HFFc6 (cell line): ENCODE measurements at places on chromosomes 1 and 21. TPM values are rescaled to one million over a fixed set of nuclear protein-coding genes. Genes with fewer than 3 reads are reported as not detected.

MNDA gene
- total RNA-seq = not detected in 3 replicates

KRTAP12-2 gene
- total RNA-seq = not detected in 3 replicates

KIF14 gene
- total RNA-seq = 5.4 to 12.5 TPM (median 10.0 TPM) in 3 replicates

CELSR2 gene
- total RNA-seq = 1.2 to 1.6 TPM (median 1.3 TPM) in 3 replicates

CFAP74 gene
- total RNA-seq = not detected in 3 replicates

KCNE1 gene
- total RNA-seq = 0.94 and 1.0 TPM in 2 replicates

S100A13 gene
- 162 to 237 TPM (median 181 TPM) in 3 replicates for total RNA-seq

KRTAP10-10 gene
- not detected in 3 replicates for total RNA-seq

HAO2 gene
- total RNA-seq = not detected in 3 replicates

ELOVL1 gene
- 178 to 209 TPM (median 185 TPM) in 3 replicates for total RNA-seq

KCNH1 gene
- 0.90 to 1.3 TPM (median 1.1 TPM) in 3 replicates for total RNA-seq

EXO5 gene
- total RNA-seq = 6.8 to 8.8 TPM (median 7.4 TPM) in 3 replicates

ACTA1 gene
- total RNA-seq = not detected in 3 replicates

CFHR4 gene
- not detected in 3 replicates for total RNA-seq

GRCh38 chr1:174358786-174359453, 88.8 kb upstream of the GPR52 start:
- H3K27ac ChIP-seq = no peak overlapping the region
- no peak for DNase-seq
- H3K36me3 ChIP-seq = no peaks in the 10 kb centered on the region
- H3K4me1 ChIP-seq = no peaks in the 10 kb centered on the region
- H3K27me3 ChIP-seq = no peaks in the 10 kb centered on the region

- DNase-seq = no peak
- peaks cover 6% of the 10 kb centered on the region; the same call in 1 of the 2 replicates for H3K27me3 ChIP-seq
- no peaks in the 10 kb centered on the region for H3K4me1 ChIP-seq
- H3K4me3 ChIP-seq = no peak overlapping the region
- no peaks in the 10 kb centered on the region for H3K36me3 ChIP-seq
- H3K27ac ChIP-seq = no peak overlapping the region
These were observed 330.6 kb downstream of the RPS6KC1 start for GRCh38 chr1:213381572-213382084.

GRCh38 chr21:26849428-26850115, 4.4 kb upstream of the ADAMTS1 start:
- H3K27ac ChIP-seq = no peak overlapping the region
- no peaks in the 10 kb centered on the region for H3K36me3 ChIP-seq
- H3K4me3 ChIP-seq = peak overlapping the region; percentile 59
- H3K27me3 ChIP-seq = peaks cover 10% of the 10 kb centered on the region

- peaks cover 2% of the 10 kb centered on the region for H3K27me3 ChIP-seq
- DNase-seq = peak; percentile 99
- peak overlapping the region; percentile 79 for H3K4me3 ChIP-seq
These were observed 18.0 kb upstream of the PTP4A2 start for GRCh38 chr1:31955917-31956736.

GRCh38 chr1:197865809-197866208, 36.6 kb upstream of the C1orf53 start:
- no peak overlapping the region for H3K27ac ChIP-seq

- DNase-seq = no peak
- peaks cover 2% of the 10 kb centered on the region; the same call in 1 of the 2 replicates for H3K27me3 ChIP-seq
These were observed 39.0 kb upstream of the DENND1B start for GRCh38 chr1:197814306-197814705.

GRCh38 chr1:237877631-237878030, 13.1 kb downstream of the ZP4 start:
- no peaks in the 10 kb centered on the region; the same call in 1 of the 2 replicates for H3K27me3 ChIP-seq
- H3K36me3 ChIP-seq = no peaks in the 10 kb centered on the region
- peaks cover 39% of the 10 kb centered on the region for H3K4me1 ChIP-seq
- no peak overlapping the region for H3K4me3 ChIP-seq

GRCh38 chr21:15667010-15667409, 62.8 kb upstream of the USP25 start:
- H3K4me1 ChIP-seq = peaks cover 29% of the 10 kb centered on the region
- DNase-seq = peak; percentile 11
- H3K27ac ChIP-seq = no peak overlapping the region
- no peaks in the 10 kb centered on the region for H3K36me3 ChIP-seq

GRCh38 chr1:11286735-11287410, 13.9 kb downstream of the UBIAD1 start:
- peak overlapping the region; percentile 58; the same call in 1 of the 2 replicates for H3K27ac ChIP-seq
- no peaks in the 10 kb centered on the region; the same call in 1 of the 2 replicates for H3K27me3 ChIP-seq
- DNase-seq = no peak
- peaks cover 6% of the 10 kb centered on the region; the same call in 1 of the 2 replicates for H3K36me3 ChIP-seq
- no peak overlapping the region for H3K4me3 ChIP-seq

- H3K27ac ChIP-seq = peak overlapping the region; percentile 94
- H3K36me3 ChIP-seq = peaks cover 38% of the 10 kb centered on the region
- peaks cover 31% of the 10 kb centered on the region for H3K4me1 ChIP-seq
- peaks cover 2% of the 10 kb centered on the region; the same call in 1 of the 2 replicates for H3K27me3 ChIP-seq
These were observed 160.3 kb downstream of the TGFBR3 start for GRCh38 chr1:91725618-91725988.

DNA sequence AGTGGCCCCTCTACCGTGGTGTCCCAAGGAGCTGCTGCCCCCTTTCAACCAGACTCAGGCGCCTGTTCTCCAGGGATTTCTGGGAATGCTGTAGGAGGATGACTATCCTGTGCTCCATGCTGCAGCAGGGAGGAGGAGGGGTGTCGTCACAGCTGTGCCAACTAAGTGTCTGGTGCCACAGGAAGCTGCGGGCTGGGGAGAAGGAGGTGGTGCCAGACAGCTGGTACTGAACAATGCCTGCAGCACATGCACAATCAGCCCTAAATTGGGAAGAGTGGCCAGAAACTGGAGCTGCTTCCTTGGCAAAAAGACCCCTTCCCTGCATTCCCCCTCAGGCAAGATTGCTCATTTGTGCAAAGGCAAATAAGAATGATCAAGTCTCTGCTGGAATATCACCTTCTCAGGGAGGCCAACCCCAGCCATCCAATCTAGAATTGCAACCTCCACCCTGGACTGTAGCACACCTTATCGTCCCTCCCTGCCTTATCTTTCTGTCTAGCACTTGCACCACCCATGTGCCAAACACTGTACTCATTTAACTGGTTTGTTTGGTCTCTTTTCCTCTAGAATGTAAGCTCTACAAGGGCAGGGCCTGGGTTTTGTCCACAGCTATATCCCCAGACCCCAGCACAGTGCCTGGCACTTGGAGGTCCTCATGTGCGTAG, 33.3 kb downstream of the LAMB3 start:
- peaks cover 1% of the 10 kb centered on the region for H3K27me3 ChIP-seq
- no peak overlapping the region for H3K27ac ChIP-seq
- peaks cover 23% of the 10 kb centered on the region for H3K36me3 ChIP-seq
- DNase-seq = no peak
- H3K4me1 ChIP-seq = peaks cover 15% of the 10 kb centered on the region

- no peaks in the 10 kb centered on the region for H3K27me3 ChIP-seq
- no peak for DNase-seq
- no peaks in the 10 kb centered on the region for H3K36me3 ChIP-seq
- no peak overlapping the region for H3K27ac ChIP-seq
- no peaks in the 10 kb centered on the region for H3K4me1 ChIP-seq
These were observed 432.9 kb downstream of the PLA2G4A start for GRCh38 chr1:187261637-187262036.

DNA sequence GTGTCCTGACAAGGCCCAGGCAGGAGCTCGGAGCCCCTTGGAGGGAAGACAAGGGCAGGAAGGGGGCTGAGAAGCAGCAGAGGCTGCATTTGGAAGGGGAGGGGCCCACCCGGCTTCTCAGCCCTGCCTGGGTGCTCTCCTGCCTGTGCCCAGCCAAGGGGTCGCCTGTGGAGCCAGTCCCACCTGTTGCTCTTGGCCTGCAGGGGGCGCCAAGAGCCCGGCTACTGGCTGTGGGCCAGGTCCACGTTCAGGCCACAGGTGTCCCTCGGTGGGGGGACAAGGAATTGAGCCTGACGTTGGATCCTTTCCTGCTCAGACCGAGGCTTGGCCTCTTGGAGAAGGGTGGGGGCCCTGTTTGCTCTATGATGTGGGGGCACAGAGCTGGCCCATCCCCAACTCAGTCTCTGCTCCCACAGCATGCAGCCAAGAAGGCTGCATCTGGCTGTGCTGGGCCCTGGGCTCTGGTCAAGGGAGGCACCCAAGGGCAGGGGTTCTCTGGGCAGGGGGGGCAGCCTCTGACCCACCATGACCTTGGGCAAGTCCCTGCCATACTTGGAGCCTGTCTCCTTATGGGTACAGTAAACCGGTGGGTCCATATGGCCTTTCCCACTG, 10.9 kb downstream of the WNT4 start:
- H3K27me3 ChIP-seq = peaks cover 2% of the 10 kb centered on the region
- no peak for DNase-seq
- no peak overlapping the region for H3K4me3 ChIP-seq

- H3K36me3 ChIP-seq = no peaks in the 10 kb centered on the region
- DNase-seq = no peak
- no peak overlapping the region for H3K27ac ChIP-seq
- peaks cover 3% of the 10 kb centered on the region; the same call in 1 of the 2 replicates for H3K27me3 ChIP-seq
- H3K4me3 ChIP-seq = no peak overlapping the region
- H3K4me1 ChIP-seq = no peaks in the 10 kb centered on the region
These were observed 68.9 kb downstream of the C4BPA start for GRCh38 chr1:207172885-207173284.

GRCh38 chr1:221791846-221792245, 50.0 kb upstream of the DUSP10 start:
- H3K4me1 ChIP-seq = peaks cover 25% of the 10 kb centered on the region
- no peak overlapping the region for H3K4me3 ChIP-seq
- no peaks in the 10 kb centered on the region for H3K27me3 ChIP-seq
- H3K27ac ChIP-seq = no peak overlapping the region
- DNase-seq = no peak
- no peaks in the 10 kb centered on the region; the same call in 1 of the 2 replicates for H3K36me3 ChIP-seq

GRCh38 chr1:46790446-46791101, 8.3 kb upstream of the CYP4B1 start:
- H3K4me1 ChIP-seq = no peaks in the 10 kb centered on the region
- no peak for DNase-seq
- no peak overlapping the region for H3K27ac ChIP-seq
- H3K4me3 ChIP-seq = no peak overlapping the region
- H3K36me3 ChIP-seq = no peaks in the 10 kb centered on the region

DNA sequence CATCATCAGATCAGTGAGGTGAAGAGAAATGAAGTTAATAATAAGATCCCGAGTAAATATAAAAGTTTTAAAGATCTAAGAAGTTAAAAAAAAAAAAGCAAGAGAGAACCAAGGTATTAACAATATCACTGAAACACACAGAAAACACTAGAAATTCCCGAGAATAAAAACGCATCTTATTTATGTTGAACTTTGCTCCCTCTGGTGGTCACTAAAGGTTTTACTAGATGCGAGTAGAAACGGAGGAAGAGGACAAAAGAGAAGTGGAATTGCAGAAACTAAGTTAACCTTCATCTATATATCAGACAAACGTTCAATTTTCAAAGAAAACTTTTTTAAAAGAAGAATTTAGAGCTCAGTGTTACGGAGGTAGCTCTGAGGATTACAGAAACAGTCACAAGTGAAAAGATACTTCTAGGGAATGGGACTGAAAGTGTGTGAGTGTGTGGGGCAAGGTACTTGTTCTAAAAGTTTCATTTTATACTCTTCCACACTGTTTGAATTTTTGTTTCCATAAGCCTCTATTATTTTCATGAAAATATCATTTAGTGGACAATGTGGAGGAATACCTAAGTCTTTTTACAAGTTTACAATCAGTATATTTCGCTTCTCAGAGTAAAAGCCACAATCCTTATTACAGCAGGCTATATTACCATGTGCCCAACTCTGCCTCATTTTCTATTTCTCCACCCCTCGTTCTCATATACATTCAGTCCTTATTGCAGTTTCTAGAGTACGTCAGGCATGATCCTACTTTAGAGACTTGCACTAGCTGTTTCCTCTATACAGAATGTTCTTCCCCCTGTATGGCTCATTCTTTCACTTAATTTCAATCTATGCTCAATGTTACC, 19.7 kb downstream of the ACBD6 start:
- H3K36me3 ChIP-seq = peaks cover 8% of the 10 kb centered on the region
- peak; percentile 56 for DNase-seq
- peak overlapping the region; percentile 59 for H3K4me3 ChIP-seq

DNA sequence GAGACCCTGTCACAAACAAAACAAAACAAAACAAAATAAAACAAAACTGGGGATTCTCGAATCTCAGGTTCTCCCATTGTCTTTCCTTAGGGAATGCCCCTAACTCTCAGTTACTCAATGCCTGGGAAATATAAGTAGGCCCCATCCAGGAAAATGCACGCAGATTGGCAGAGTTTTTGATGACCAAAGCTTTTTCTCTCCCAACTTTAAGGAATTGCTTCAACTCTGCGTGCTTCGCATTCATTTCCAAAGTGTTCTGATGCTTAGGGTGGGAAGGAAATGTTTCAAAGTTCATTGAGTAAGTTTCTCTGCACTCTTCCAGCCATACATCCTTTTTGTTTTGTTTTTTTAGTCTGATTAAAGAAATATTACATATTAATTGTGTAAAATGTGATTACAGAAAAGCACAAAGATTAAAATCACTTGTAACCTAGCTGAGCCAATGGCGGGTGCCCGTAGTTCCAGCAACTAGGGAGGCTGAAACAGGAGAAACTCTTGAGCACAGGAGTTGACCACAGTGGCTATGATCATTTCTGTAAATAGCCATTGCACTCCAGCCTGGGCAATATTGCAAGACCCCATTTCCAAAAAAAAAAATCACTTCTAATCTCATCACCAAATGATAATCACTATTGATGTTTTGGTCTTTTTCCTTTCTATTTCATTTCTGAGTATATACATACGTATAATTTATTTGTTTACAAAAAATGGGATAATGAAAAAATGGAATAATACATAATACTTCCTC, 18.4 kb upstream of the EVI5 start:
- H3K4me3 ChIP-seq = no peak overlapping the region
- H3K27ac ChIP-seq = no peak overlapping the region
- no peaks in the 10 kb centered on the region for H3K36me3 ChIP-seq
- DNase-seq = no peak

DNA sequence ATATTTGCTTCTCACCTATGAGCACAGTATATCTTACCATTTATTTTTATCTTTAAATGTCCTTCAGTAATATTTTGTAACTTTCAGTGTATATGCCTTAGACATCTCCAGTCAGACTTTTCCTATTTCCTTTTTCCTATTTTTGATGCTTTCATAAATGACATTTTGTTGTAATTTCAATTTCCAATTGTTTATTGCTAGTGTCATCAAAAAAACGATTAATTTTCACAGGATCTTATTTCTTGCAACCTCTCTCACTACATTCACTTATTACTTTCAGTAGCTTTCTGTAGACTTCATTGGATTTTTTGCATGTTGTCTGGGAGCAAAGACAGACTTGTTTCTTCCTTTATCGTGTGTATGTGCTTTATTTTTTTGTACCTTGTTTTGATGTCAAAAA, 602.4 kb downstream of the AJAP1 start:
- H3K27ac ChIP-seq = no peak overlapping the region
- DNase-seq = no peak
- no peak overlapping the region for H3K4me3 ChIP-seq
- no peaks in the 10 kb centered on the region; the same call in none of the 2 replicates for H3K27me3 ChIP-seq
- peaks cover 6% of the 10 kb centered on the region; the same call in 1 of the 2 replicates for H3K36me3 ChIP-seq
- H3K4me1 ChIP-seq = no peaks in the 10 kb centered on the region
